ENCODE measurements at places on chromosomes 6 and 20.

DNA sequence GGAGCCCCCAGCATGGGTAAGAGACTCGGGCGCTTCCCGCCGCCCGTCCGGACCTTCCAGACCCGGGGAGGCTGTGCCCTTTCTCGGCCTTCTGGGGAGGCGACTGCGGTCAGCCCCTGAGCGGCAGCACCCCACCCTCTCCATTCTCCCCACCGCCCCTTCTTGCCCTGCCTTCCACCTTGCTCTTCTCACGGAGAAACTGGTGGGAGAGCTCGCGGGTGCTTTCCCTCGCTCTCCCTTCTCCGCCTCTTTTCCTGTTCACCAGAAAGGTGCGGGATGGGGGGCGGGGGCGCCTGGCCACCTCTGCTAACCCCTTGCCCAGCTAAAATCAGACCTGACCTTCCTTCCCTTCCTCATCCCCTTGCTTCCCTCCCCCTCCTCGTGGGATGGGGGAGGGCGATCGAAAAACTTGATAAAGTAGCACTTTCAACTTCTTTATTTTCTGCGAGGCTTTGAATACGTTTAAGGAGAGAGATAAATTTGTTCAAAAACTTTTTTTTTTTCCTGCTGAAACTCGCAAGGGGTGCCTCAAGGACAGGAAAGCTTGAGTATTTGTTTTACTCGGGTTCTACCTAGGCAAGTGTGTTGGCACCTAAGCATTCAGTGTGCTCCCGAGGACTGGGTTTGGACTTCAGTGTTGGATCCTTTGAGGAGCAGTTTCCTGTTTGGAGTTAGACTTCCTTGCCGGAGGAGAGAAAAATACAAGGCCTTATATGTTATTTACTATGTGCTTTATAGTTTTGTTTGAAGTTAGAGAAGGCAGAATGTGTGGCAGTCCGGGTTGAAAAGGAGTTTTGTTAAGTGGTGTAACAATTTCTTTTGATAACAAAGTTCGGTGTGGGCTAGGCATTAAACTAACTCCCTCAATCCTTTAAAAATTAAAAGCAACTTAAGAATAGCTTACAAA is 897 bp downstream of the CD2AP start:
- peak; percentile 50 for DNase-seq

GRCh38 chr20:2757969-2758368 is 42.5 kb downstream of the CPXM1 start:
- no peak for DNase-seq

GRCh38 chr6:43260791-43261190 is 17.5 kb downstream of the TTBK1 start:
- no peak for DNase-seq

DNA sequence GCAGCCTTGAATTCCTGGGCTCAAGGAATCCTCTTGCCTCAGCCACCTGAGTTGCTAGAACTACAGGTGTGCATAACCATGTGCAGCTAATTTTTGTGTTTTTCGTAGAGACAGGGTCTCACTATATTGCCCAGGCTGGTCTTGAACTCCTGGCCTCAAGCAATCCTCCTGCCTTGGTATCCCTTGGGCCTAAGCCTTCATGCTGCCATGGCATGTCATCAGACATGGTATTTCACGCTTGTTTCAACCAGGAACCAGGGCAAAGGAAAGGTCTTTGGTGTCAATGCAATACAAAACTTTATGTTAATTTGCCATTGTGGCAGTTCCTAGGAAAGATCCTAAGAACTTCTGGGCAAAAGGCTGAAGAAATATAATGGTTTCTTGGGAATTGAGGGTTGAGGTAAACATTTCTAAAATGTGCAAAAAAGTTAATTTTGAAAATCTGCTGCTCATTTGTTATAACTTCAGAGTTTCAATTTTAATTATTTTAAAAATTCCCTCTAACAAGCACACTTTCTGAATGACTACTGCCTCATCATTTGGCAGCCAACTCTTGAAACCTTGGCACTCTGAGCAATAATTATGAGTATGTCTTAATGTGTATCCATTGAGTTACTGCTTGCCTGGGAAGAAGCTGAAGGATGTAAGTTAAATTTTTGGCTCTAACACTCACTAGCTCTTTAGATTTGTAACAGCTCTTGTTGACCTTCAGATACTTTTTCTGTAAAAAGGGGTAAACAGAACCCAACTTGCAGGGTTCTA is 154.1 kb downstream of the GJA10 start:
- DNase-seq: no peak

DNA sequence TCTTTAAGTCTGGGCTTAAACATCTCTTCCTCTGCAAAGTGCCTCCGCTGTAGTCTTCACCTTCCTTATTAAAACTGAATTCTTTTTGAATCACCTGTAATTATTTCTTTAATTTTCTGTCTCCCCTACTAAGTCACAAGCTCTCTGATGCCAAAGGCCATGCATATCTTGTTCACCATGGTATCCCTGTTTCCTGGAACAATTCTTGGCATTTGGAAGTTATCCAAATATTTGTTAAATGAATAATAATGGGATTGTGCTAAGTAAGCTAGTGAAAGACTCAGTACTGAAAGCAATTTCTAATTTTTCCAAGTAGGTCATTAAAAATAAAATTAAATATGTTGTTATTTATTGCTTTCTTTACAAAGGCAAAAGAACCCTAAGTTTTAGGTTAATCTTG is 12.2 kb downstream of the SNAP91 start:
- no peak for DNase-seq

All from NCI-H82 (cell line).